Osteoblast (primary cell): ENCODE measurements at places on chromosomes 7 and 10. TPM values are rescaled to one million over a fixed set of nuclear protein-coding genes. Genes with fewer than 3 reads are reported as not detected.

Gene ZNF503
- total RNA-seq: 18.5 and 19.4 TPM in 2 replicates

Gene KLF14
- not detected in 2 replicates for total RNA-seq

Gene SLC16A9
- total RNA-seq: 0.72 and 1.2 TPM in 2 replicates

Gene EPO
- total RNA-seq: not detected in 2 replicates

Gene PSMG3
- total RNA-seq: 32.1 and 38.7 TPM in 2 replicates

Gene ZNF467
- total RNA-seq: not detected in 2 replicates

Gene ZNF736
- total RNA-seq: 12.7 and 14.4 TPM in 2 replicates

Gene NOS3
- total RNA-seq: not detected in 2 replicates

Gene TAS2R41
- total RNA-seq: not detected in 2 replicates

Gene ICA1
- 1.2 and 2.2 TPM in 2 replicates for total RNA-seq

Gene TFR2
- total RNA-seq: under 0.01 and 0.29 TPM in 2 replicates

Gene NPFFR1
- total RNA-seq: not detected in 2 replicates

Gene SORBS1
- total RNA-seq: 0.29 and 0.72 TPM in 2 replicates

Gene UNCX
- not detected in 2 replicates for total RNA-seq

Gene KDM7A
- total RNA-seq: 12.4 and 13.4 TPM in 2 replicates

Gene CNPY1
- total RNA-seq: not detected in 2 replicates

Gene OR13A1
- under 0.01 TPM in 1 of 2 replicates, not detected in the other for total RNA-seq

Gene KAZALD1
- total RNA-seq: 26.4 and 30.1 TPM in 2 replicates

Gene MXI1
- 39.5 and 41.6 TPM in 2 replicates for total RNA-seq

Gene UCN3
- not detected in 2 replicates for total RNA-seq

Gene UPK3B
- total RNA-seq: 0.88 and 1.4 TPM in 2 replicates
